A549 treated with Mapracorat at 1 μM for 4 hours (cell line): ENCODE measurements at places on chromosomes 16 and 17. TPM values are rescaled to one million over a fixed set of nuclear protein-coding genes. Genes with fewer than 3 reads are reported as not detected.

Gene CA7
- 0.08 TPM in 1 of 5 replicates, not detected in the others for total RNA-seq

Gene YBX2
- 0.35 to 0.65 TPM (median 0.56 TPM) in 5 replicates for total RNA-seq

Gene VMO1
- 0.68 to 1.6 TPM (median 0.81 TPM) in 5 replicates for total RNA-seq

Gene ADAP2
- total RNA-seq = 2.1 to 3.5 TPM (median 3.2 TPM) in 5 replicates

Gene EPOP
- 9.9 to 13.2 TPM (median 12.2 TPM) in 5 replicates for total RNA-seq

Gene CD300A
- total RNA-seq = 0.22 TPM in 1 of 5 replicates, not detected in the others

Gene PRDM7
- total RNA-seq = not detected in 5 replicates

Gene PIK3R5
- total RNA-seq = 0.05 to 0.14 TPM in 2 of 5 replicates, not detected in the others

Gene HEATR9
- total RNA-seq = not detected in 5 replicates
